ENCODE measurements at places on chromosomes 1 and 21. TPM values are rescaled to one million over a fixed set of nuclear protein-coding genes. Genes with fewer than 3 reads are reported as not detected.

CHODL gene
- not detected for total RNA-seq

DDR2 gene
- total RNA-seq = 0.36 TPM

MYOG gene
- total RNA-seq = not detected

DNA sequence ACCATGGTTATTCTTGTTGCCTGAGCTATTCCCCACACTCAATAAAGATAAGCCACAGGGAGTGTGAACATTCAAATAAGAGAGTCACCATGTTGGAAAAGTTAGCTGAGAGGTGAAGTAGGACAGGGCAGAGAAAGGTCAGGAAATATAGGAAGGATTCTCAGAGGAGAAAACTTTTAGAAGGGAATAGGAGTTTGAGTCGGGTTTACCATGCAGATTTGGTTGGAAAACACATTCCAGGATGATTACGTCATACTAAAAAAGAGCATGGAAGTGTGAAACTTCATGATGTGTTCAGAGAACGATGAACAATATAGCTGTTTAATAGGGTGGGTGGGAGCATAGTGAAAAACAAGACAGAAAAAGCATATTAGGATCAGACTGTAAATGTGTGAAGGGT is 1125.3 kb upstream of the ADGRL2 start:
- H3K27me3 ChIP-seq = no peaks in the 10 kb centered on the region
- no peak for DNase-seq
- H3K4me3 ChIP-seq = no peak overlapping the region
- no peaks in the 10 kb centered on the region for H3K4me1 ChIP-seq

- H3K27ac ChIP-seq = no peak overlapping the region
- peaks cover 3% of the 10 kb centered on the region for H3K27me3 ChIP-seq
- H3K4me3 ChIP-seq = no peak overlapping the region
- no peaks in the 10 kb centered on the region for H3K36me3 ChIP-seq
- H3K4me1 ChIP-seq = no peaks in the 10 kb centered on the region
Measured at GRCh38 chr1:31663622-31664452, 19.2 kb upstream of the PEF1 start.
